HS-27A (cell line): ENCODE measurements at places on chromosomes 11 and 22.

DNA sequence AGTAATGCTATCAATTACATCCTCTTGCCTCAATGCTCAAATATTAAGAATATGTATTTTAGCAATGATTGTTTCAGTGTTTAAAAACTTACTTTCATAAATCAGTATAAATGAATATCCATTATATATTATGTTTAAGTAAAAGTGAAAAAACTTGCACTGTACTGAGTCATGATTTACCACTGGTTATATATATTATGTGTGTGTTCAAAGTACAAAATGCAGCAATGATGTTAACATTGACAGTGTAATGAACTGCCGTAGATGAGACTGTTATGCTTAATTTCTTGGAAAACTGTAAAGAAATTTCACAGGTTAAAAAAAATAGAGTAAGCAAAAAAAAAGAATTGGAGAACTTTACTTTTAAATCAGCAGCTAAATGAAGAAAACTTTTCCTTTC is 8.7 kb downstream of the LIN7C start:
- DNase-seq = no peak

DNA sequence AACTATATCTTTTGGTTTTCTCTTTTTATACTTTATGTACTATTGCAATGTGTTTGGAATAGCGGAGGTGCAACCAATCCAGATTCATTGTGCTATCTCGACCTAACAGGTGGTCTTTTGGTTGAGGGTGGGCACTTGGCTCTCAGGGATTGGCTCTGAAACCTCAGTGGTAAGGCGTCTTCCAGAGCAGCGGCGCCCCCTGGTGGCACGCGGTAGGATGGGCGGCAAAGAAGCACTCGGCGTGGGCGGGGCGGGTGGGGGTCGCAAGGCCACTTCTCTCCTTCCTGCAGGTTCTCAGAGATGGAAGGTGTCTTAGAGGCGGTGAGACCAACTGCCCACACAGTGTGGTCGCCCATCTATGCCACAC is 19.2 kb upstream of the PLET1 start:
- DNase-seq = no peak

DNA sequence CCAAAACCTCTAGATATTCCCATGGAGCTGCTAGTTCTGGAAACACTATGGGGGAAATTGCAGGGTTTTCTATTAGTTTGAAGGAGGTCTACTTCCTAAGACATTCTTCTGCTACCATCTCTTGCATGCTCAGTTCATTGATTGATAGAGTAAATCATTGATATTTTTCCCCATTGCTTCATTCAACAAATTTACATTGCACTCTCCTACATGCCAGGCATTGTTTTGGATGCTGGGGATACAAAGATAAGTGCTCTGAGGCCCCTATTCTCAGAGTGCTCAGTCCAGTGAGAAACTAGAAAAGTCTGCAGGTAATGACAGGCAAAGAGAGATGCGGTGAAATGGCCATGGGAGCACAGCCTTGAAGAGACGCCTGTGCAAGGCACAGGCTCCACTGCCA is 313.1 kb downstream of the KIRREL3 start:
- no peak for DNase-seq

DNA sequence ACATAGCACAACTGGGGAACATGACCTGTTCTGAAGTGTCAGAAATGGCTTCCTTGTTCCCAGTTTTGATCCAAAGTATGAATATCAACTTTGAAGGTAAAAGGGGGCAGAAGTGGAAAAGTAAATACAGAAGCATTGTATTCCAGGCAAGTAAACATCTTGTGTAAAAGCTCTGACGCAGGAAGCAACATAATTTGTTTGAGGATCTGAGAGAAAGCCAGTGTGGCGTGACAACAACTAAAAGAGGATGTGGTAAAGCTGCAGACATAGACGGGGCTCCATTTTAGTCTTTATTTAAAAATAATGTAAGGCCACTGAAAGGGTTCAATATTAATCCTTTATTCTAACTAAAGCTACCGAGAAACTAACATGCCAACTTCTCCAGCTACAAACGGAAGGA is 310.2 kb downstream of the DLG2 start:
- DNase-seq = no peak

DNA sequence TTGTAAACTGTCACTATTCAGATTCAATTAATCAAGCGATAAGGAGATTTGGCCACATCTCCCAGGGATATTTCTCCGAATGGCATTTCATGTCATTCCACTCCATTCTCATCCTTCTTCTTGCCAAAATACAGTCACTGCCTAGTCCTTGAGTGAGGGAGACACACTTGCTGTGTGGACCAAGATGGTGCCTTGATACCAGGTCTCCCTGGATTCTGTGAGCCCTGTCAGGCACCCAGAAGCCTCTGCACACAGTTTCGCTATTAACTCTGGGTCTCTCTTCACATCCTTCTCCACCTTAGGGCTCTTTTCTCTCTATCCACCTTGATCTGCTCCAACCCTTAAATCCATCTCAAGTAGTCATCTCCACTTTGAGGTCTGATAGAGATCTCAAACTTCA is 119.9 kb upstream of the LMO1 start:
- no peak for DNase-seq

DNA sequence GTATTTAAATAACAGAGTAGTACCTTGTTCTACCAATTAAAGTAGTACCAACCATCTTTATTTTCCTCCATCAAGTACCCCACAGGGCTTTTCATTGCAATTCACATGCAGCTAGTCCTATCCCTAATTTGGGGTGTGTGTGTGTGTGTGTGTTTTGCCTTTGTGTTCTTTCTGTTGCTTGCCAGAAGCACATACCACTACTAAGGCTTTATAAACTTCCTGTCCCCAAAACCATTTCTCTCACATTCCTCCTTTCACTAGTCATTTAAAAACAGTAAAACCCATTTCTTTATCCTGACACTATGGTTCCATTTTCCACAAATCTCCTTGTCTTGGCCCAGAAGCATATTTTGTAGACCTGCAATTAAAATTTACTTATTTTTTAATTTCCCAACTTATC is 54.6 kb downstream of the SLC36A4 start:
- DNase-seq = peak; percentile 4

DNA sequence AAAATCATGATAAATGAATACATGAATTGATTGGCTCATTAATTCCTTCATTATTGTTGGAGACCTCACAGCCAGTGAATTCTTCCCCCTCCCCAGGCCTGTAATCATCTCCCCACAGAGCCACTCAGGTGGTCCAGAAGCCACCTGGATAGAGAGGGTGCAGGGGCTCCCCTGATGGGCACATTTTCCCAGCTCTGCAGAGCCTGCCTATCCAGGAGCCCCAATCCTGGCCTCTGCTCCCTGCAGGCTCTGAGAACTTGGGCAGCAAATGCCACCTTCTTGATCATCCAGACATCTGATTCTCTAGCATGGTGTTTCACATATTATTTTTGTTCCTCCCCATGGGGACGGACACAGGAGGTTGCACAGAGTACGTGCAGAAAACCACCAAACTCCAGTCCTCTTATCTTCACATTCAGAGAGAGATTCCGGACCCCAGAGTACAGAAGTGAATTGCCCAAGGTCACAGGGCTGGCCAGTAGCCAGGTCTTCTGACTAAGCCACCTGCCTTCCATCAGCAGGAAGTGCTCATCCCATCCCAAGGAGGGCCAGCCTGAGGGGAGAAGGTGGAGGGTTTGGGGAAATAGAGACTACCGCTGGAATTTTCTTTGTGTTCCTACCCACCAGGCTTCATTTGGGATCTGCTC is 348.0 kb downstream of the BUD13 start:
- DNase-seq = no peak
